ENCODE measurements at places on chromosomes 6 and 20.

- DNase-seq: no peak
Observed at GRCh38 chr6:140380427-140381218, 1006.2 kb upstream of the CITED2 start.

- DNase-seq: no peak
Observed at GRCh38 chr20:54048481-54048880, 21.9 kb downstream of the BCAS1 start.

DNA sequence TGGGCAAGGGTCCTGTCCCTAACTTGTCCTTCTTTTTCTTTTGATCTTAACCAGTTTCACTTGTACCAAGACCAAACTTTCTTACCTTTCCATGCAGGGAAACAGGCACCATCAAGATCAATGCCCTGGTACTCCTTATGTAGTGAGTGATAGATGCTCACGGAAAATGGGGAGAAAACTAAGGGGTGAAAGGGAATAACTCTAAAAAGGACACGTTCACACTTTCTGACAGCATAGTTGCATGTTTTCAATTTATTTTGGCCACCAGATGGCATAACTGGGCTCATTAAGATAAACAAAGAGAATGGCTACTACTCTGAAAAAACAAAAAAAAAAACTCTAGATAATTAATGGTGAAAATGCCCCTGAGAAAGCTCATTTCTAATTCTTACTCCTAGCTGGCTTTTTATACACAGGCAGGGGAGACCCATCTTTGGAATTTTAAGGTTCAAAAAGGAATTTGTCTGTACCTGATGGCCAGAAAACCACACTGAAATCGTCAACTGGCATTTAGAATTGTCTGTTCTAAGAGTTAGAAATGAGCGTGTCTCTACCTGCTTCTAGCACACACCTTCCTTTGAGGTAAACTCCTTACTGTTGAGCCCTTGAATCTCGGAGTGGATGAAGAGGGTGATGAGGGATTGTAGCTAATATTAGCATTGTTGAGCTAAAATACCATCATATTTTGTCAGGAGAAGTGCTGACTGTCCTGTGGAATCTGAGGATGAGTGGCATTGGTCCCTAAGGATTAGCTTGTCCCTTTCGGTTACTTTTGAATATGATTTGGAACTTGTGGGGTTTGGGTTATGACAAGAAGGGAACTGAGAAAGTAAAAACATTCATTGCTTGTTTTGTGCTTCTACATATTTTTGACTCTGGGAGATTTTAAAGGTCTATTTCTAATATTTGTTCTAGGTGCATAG is 62.2 kb upstream of the DDR1 start:
- DNase-seq: no peak

DNA sequence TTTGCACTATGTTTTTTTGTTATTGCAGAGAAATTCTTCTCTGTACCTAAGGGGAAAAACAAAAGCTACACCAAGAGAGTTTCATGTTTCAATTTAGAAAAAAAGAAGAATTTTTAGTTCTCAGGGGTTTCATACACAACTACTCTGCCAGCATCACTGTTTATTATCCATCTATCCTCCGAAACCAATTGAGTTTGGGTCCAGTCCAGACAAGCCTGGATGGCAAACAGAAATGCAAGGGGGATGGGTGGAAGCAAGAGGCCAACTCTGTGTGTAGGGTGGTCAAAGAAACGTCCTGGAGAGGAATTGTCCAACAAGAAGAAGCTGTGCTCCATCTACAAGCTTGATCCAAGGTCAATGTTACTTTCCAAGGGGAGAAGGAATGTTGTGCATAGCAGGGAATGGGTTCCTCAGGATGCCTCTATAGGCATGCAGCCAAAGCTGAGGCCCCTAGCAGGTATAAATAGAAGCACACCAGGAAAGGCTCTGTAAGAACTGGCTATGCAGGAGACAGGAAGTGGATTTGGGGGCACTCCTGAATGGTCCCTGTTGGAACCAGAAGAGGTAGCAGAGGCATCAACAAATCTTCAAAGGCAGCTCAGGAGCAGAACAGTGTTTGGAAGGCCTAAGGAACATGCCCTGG is 64.4 kb downstream of the FILIP1 start:
- DNase-seq: no peak

- no peak for DNase-seq
Observed at GRCh38 chr20:59386809-59387208, 86.4 kb downstream of the EDN3 start.

DNA sequence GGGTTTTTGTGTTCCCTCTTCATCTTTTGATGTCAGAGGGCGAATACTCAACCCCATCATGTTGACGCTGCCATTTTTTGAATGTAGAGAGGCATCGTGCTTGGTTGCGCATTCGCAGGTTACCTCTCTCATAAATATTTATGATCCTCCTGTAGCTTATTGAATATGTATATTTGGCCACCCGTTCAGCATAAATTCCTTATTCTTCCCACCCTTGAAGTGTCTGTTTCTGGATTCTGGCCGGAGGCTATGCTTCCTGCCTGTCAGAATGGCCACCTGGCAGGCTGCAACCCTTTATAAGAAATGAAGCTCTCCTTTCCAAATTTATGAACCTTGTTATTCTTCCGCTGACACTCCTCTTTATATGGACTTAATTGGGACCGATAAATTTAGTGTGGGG is 40.9 kb downstream of the FAM50B start:
- DNase-seq: no peak

GRCh38 chr6:138038142-138038870 is 68.9 kb downstream of the PERP start:
- DNase-seq: no peak

DNA sequence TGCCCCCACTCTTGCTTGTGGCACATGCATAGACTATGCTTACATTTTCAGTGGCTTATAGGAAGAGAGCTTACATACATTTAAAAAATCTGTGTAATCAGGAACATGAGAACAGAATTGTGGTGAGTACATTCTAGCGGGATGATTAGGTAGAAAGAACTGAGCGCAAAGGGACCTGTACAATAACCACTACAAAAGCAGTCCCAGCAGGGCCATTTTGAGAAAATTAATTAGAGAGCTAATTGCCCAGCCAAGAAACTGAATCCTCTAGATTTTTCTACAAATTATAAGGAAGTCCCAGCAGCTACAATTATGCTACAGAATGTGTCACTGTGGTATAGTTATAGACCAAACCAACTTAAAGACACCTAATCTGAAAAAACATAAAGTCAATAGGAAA is 105.6 kb upstream of the TNFAIP3 start:
- no peak for DNase-seq

- DNase-seq: no peak
Observed at GRCh38 chr20:23179766-23180403, 93.8 kb upstream of the CD93 start.
